ENCODE measurements at places on chromosomes 11 and 22.

DNA sequence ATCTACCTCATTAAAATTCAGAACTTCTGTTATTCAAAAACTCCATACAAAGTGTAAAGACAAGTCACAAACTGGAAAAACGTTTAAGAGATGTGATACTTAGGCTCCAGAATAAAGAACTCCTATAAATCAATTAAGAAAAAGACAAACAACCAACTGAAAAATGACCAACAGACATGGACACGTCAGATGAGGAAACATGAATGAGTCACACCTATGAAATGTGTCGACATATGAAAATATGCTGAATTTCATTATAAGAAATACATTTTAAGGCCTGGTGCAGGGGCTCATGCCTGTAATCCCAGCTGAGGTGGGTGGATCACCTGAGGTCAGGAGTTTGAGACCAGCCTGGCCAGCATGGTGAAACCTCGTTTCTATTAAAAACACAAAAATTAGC is 78.7 kb downstream of the ENTHD1 start:
- DNase-seq = no peak

GRCh38 chr11:6962141-6962540 is 35.9 kb downstream of the ZNF215 start:
- DNase-seq = no peak

DNA sequence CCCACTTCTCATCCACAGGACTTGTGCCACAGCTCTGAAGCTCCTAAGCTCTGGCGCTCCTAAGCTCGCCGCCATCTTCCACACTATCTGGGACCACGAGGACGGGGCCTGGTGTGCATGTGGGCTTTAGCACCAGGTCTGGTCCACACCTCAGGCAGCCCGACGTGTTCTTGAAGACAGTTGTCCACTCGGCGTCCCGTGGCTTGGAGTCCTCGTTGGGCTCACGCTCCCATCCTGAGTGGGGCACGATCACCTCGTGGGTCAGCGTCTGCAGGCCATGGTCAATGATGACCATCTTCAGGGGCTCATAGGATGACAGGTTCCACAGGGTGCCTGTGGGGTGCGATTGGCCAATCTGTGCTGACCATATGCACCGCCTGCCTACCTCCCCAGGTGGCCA is 37.1 kb upstream of the TXNRD2 start:
- DNase-seq = no peak

- DNase-seq = peak; percentile 84
Observed at GRCh38 chr22:46054091-46055073, 77.4 kb upstream of the WNT7B start.

DNA sequence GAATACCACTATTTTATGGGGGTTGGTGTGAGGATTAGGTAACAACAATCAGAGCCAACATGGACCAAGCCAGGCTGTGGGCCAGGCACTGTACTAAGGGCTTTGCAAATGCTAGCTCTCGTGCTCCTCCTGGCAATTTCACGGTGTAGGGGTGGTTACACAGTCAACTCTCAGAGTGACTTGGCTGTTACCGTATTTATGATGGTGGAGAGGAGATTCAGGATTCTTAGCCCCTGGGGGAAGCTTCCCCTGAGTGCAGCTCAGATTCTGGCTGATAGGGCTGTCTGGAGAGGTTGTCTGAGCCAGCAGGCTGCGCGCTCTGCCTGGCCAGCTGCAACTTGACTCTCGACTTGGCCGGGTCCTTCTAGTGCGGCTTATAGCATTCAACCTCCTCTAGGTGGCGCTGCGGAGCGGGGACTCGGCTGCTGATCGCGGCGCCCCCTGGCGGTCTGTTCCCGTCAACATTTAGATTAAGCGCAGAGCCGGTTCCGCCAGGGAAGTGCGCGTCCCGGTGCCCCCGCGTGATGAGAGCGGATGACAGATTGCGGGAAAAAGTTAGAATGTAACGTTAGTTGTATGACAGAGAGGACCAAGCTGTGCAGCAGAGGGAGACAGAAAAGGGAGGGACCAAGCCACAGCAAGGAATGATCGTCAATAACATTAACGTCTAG is 4.5 kb upstream of the NCF4 start:
- DNase-seq = peak; percentile 94

- peak; percentile 51 for DNase-seq
Observed at GRCh38 chr11:109641549-109641948, 219.6 kb downstream of the C11orf87 start.
